ENCODE measurements at places on chromosomes 5 and 9.
A peak's percentile ranks its signal among the peaks of the same experiment; 100 is the strongest.

DNA sequence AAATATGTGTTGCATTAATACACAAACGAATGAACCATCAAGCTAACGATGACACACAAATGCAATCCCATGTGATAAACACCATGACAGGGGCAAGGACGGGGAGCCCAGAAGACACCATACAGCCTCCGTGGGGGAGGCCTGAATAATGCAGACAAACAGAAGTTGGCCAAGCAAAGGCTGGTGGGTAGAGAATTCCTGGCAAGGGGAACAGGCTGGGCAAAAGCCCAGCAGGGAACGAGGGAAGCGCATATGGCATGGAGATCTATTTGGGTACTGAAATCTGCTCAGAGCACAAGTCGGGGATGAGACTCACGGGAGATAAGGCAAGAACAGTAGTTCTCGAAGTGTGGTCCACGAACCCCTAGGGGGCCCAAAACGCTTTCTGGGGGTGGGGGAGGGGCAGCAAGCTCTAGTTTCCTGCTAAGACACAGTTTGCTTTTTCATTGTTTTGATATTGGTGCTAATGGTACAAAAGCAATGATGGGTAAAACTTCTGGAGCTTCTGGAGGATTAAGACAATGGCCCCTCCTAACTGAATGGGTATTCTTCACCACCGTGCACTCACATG lies 42.9 kb upstream of the FBXW11 start:
- H3K4me3 ChIP-seq = no peak overlapping the region
- DNase-seq = peak; percentile 94
- no peak overlapping the region for H3K27ac ChIP-seq
- H3K4me1 ChIP-seq = peaks cover 8% of the 10 kb centered on the region

DNA sequence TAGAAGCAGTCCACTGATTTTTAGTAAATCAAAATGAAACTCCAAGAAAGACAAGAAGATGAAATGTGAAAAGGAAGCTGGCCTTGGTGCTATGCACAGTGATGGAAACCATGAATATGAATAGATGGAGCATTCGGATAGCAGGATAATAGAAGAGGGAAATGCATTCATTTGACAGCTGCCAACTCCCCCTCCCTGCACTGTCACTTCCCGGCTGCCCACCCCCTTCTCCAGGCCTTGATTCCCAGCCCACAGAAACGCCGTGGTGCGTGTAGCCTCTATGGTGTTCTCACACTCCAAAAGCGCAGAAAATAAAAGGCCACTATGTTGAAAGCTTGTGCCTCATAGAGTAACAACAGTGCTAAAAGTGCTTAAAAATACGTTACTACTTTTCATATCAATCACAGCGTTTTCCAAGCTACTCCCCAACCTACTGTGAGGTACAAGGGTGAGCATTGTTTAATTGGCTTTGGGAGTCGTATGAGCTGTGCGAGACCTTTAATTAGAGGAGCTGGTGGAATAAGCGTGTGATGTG lies 26.1 kb upstream of the IFNK start:
- H3K4me3 ChIP-seq = peak overlapping the region; percentile 12
- peak overlapping the region; percentile 52 for H3K27ac ChIP-seq
- H3K36me3 ChIP-seq = no peaks in the 10 kb centered on the region
- H3K4me1 ChIP-seq = no peaks in the 10 kb centered on the region

DNA sequence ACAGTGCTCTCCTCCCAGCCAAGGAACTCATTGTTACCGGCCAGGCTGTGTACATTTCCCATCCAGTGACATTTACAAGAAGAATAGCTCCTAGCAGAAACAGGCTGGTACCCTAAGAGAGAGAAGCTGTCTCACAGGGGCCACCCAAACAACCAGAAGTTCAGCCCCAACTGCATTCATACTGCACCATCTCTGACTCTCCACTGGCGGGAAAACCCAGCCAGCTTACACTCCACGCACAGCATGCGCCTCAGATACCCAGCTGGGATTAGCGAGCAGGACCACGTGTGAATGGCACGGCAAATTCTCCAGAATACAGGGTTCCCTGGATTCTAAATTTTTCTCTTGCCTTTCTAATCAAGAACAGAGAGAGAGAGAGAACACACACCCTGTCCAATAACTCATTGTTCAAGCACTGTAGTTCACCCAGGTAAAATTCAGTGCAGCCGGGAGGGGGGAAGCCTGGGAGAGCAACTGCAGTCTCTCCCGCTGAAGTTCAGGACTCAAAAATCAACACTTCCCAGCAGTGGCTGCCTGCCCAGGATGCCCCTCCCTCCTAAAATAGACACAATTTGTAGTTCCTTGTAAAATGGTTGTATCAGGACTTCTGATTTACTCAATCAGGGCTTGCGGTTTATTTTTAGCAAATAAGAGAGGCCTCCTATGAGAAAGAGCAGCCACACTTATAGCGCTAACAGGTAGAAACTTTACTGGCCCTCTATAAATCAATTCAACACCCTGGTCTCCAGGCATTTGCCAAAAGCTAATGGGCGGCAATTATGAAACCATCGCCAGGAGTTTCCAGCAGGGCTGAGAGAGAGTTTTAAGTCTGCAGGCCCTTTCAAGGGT lies 2.2 kb downstream of the COL23A1 start:
- no peak overlapping the region for H3K4me3 ChIP-seq
- H3K27ac ChIP-seq = no peak overlapping the region
- peaks cover 13% of the 10 kb centered on the region for H3K27me3 ChIP-seq
- DNase-seq = no peak

DNA sequence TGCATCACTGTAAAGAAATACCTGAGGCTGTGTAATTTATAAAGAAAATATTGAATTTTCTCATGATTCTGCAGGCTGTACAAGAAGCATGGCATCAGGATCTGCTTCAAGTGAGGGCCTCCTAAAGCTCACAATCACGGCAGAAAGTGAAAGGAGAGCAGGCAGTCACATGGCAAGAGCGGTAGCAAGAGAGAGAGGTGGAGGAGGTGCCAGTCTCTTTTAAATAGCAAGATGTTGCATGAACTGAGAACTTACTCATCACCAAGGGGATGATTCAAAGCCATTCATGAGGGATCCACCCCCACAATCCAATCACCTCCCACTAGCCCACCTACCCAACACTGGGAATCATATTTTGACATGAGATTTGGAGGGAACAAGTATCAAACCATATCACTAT lies 184.5 kb upstream of the PAPPA start:
- H3K27me3 ChIP-seq = no peaks in the 10 kb centered on the region
- H3K27ac ChIP-seq = no peak overlapping the region

DNA sequence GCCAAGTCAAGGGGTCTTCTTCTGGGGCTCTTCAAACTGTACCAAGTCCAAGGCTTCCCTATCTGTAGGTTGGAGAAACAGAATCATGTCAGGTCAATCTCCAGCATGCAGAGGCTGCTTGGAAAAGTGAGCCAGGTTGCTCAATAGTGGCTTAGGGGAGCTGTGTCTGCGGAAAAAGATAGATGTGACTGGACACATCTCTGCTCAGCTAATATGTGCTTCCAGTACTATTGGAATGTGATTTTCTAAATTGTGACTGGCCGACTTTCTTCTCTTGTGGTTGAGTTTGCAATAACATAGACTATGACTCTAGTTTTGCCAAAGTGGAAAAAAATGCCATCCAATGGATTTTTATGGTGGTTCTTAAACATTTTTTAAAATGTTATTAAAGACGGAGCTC lies 136.7 kb downstream of the BOD1 start:
- H3K36me3 ChIP-seq = no peaks in the 10 kb centered on the region
- no peak overlapping the region for H3K27ac ChIP-seq
- H3K27me3 ChIP-seq = no peaks in the 10 kb centered on the region
- peaks cover 8% of the 10 kb centered on the region for H3K4me1 ChIP-seq

GRCh38 chr5:151895660-151896030 lies 29.0 kb downstream of the GLRA1 start:
- H3K27me3 ChIP-seq = no peaks in the 10 kb centered on the region
- no peak for DNase-seq
- H3K4me1 ChIP-seq = peaks cover 12% of the 10 kb centered on the region

DNA sequence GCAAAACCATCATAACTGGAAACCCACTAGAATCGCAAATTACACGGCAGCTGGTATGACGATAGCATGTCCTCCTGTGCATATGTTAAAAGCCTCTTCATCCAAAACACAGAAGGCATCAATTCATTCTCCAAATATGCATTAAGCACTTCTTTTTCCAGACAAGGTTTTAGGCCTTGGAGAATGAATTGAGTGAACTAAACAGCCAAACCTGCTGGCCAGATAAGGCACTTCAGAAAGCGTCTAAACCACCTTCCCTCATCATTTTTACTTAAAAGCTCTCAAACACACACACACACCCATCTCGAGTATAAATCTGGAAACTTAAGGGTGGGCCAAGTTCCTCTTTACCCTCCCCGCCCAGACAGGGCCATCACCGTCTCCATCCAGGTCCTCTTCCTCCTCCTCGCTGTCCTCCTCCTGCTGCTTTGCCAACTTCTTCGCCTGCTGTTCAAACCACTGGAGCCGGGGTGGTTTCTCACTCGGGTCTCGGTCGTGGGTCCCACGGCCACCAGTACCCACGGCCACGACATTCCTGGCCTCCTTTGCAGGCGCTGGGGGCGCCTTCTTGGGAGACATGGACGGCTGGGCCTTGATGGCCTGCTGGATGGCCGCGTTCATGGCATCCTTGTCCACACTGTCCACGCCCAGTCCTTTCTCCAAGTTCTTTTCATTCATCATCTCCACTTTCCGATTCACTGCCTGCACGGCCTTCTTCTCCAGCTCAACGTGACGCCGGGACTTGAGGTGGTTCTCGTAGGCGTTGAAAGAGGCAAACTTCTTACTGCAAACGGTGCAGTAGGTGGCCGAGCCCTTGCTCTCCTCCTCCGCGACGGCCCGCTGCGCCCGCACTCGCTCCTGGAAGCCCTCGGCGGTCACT lies 696 bp downstream of the ZNF622 start:
- peaks cover 16% of the 10 kb centered on the region for H3K36me3 ChIP-seq
- no peaks in the 10 kb centered on the region for H3K27me3 ChIP-seq
- H3K27ac ChIP-seq = peak overlapping the region; percentile 70
- peaks cover 19% of the 10 kb centered on the region for H3K4me1 ChIP-seq
- peak overlapping the region; percentile 96 for H3K4me3 ChIP-seq

DNA sequence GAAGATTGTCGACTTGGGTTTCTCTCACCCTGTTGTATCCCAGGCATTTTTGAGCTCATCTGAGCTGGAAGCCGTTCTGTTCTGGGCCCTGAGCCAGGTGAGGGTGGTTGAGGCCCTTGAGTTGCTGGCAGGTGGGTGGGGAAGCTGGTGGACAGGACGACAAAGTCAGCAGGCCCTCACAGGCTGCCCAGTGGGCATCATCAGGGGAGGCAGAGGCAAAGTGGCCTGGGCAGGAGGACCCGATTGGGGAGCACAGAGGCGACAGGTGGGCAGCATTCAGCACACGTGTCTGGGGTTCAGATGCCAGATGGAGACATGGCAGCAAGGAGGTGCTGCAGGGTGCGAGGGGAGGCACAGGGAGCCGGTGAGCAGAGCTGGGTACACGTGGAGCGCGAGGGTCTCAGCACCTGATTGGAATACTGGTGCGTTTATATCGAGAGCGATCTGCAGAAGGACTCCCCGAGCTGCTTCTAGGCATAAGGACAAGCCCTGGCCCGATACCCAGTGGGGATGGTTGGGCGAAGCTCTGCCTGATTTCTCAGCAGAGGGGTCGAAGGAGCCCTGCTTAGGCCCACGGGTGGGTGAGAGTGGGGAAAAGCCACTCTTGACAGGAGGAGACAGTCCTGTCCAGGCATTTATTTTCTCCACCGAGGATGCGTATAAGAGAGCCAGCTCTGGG lies 49.0 kb upstream of the SUSD3 start:
- H3K36me3 ChIP-seq = peaks cover 47% of the 10 kb centered on the region
- H3K4me3 ChIP-seq = no peak overlapping the region
- DNase-seq = no peak

GRCh38 chr5:76527685-76528161 lies 95.5 kb downstream of the F2RL2 start:
- no peak overlapping the region for H3K27ac ChIP-seq
- H3K4me3 ChIP-seq = no peak overlapping the region
- no peaks in the 10 kb centered on the region for H3K36me3 ChIP-seq
- H3K4me1 ChIP-seq = no peaks in the 10 kb centered on the region

- H3K27me3 ChIP-seq = no peaks in the 10 kb centered on the region
- H3K27ac ChIP-seq = no peak overlapping the region
- H3K4me3 ChIP-seq = no peak overlapping the region
- H3K4me1 ChIP-seq = peaks cover 6% of the 10 kb centered on the region
Observed at GRCh38 chr9:37617161-37617560, 24.8 kb upstream of the TOMM5 start.

GRCh38 chr5:65307088-65307487 lies 174.6 kb downstream of the ADAMTS6 start:
- H3K27ac ChIP-seq = no peak overlapping the region
- no peak overlapping the region for H3K4me3 ChIP-seq
- DNase-seq = no peak
